ENCODE measurements at places on chromosomes 3 and 15.

DNA sequence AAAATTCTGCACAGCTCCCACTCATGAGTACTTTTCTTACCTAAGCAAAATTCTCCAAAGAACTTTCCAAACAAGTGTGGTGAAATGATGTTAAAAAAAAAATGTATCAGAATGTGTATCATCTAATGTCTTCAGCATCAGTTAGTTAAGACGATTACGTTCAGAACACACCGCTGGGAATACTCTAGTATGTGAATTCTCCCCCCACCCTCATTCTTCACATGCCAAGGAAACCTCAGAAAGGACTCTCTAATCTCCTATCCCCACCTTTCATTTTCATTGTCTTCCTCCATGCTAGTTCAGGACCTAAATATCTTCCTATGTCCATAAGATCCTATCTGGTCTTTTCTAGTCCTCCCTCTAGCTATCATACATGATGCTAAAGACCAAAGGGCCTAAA is 457.4 kb downstream of the SHQ1 start:
- DNase-seq = no peak

- DNase-seq = no peak
These were observed 32.4 kb upstream of the ALDH1L1 start for GRCh38 chr3:126212620-126213378.

DNA sequence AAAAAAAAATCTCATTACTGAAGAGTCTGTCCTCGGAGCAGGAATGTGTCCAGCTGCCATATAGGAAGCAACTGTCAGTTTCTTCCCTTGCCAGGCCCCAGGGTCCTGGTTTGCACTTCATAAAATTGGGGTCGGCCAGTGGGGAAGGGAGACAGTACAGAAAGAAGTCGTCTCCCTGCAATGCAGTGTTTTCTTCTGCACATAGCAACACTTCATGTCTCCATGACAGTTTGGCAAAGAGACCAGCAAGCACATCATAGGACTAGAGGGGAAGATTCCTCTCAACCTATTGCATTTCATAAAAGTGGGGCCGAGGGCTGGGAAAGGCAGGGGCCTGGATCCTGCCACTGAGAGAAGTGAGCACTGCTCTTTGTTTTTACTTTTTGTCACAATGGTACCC is 138.2 kb upstream of the HACD2 start:
- DNase-seq = no peak

DNA sequence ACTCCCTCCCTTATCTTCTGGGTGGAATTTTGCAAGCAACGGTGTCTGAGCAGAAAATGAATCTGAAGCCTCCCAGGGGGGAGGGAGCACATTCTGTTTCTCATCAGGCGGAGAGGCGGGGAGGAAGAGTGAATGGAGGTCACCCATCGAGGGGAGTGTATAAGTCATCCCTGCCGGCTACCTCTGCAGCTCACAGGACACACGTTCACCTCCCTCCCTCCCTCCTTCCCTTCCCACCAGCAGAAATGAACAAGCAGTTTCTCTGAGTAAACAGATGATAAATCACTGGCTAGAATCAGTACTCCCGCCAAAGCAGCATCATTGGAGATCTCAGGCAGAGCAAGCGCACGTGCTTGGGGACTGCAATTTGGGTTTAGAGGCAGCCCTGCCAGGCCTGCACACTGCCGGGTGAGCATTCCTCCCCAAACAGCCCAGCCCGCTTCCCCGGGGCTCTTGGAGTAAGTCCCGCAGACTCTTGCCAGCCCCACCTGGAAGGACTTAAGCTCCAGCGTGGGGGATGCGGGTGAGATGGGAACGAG is 38.3 kb downstream of the CPN2 start:
- no peak for DNase-seq

GRCh38 chr3:8505621-8506020 is 4.0 kb downstream of the LMCD1 start:
- no peak for DNase-seq

- DNase-seq = no peak
These were observed 157.3 kb upstream of the CGNL1 start for GRCh38 chr15:57218826-57219576.

- DNase-seq = no peak
These were observed 2.1 kb downstream of the EPHB1 start for GRCh38 chr3:134797057-134797740.

- DNase-seq = no peak
These were observed 599.3 kb downstream of the FGF12 start for GRCh38 chr3:192128060-192128459.

DNA sequence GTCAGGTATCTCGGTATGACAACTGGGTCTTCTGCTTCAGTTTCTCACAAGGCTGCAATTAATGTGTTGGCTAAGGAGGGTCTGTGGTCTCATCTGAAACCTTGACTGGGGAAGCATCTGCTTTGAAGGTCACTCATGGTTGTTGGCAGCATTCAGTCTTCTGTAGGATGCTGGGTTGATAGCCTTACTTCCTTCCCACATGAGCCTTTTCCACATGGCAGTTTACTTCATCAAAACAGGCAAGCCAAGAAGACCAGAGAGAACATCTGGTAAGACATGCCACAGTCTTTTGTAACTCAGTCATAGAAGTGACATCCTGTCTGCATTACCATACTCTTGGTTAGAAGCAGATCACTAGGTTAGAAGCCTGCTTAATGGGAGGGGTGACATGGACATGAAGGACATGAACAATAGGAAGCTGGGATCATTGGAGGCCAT is 49.5 kb downstream of the CMC1 start:
- no peak for DNase-seq

DNA sequence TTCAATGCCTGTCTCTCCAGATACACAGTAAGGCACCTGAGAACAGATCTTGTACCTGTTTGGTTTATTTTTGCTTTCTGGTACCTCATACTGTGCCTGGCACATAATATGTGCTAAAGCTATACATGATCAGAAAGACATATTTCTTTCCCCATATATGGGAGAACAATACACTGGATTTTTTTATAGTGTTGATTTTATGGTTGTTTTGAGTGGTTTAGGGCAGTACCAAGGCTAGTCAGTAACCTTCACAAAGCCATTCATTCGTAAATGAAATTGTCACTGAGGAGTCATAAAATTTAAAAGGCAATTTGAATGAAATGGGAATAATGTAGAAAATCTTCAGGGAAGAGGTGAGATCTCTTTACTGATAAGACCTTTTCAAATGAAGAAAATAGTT is 810.2 kb downstream of the TUSC7 start:
- no peak for DNase-seq

DNA sequence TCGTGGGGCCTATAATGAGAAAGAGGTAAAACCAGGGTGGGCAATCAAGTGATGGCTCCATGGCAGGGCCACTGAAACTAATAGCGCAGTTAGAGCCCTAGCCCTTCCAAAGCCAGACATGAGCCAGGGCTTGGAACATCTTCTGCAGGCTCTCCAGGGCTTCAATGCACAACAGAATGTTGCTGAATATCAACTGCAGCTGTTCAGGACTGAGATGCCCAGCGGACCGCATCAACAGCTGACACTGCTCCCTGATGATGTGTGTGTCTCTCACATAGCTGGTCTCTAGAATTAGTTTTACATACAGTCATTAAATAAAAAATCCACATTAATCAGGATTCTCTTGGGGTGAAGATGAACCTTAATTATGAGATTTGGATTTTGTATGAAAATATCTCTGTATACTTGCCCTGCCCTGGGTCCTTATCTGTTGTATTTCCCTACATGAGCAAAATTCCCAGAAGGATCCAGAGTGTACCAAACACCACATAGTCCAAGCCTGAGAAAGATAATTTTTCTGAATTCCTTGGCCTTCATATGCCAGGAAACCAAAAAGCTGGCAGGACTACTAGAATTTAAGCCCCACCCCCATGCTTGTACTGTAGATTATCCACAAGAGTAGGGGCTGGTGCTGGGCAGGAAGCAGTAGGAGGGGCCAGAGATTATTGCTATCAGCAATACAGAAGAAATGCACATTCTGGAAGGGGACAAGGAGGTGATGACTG is 7.7 kb upstream of the GOLGB1 start:
- DNase-seq = no peak

DNA sequence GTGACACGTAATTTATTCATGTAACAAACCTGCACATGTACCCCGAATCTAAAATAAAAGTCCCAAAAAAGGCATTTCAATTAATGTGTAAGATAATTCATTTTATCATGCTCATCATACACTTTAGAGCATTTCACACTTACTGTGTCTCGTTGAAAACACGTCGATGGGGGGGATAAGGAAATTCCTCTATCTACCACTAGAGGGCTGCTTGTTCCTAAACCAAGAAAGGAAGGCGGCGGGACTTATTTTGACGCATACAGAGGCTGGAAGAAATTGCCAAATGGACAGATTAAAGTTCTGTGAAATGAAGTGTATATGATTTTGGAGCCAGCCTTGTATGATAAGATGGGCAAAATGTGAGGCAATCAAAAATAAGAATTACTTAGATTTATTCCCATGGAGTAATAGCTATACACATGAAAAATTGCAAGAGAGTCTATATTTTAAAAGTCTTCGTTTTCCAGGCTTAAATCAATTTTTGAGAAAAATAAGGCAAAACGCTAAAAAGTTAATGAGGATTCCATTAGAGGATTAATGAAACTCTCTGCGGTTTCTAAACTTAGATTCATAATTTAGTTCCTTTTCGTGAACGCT is 346.8 kb downstream of the CNTN3 start:
- no peak for DNase-seq

GRCh38 chr3:133113927-133114597 is 75.9 kb downstream of the TMEM108 start:
- DNase-seq = no peak

DNA sequence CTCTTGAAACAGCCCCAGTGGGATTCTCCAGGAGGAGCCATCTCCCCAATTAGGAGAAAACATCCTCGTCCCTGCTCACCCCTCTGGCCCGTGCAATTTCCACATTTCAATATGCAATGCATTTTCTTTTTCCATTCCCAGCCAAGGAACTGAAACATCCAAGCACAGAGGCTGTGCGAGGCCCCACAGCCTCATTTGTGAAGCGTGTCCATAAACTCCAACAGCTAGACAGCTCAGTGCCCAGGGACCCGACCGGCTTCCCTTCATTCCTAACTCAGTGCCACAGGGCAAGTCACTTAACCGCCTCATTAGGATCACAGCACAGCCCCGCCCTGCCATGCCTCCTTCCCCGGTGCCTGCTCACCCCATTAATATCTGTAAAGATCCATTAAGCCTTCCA is 204.2 kb upstream of the IGF1R start:
- no peak for DNase-seq

- no peak for DNase-seq
These were observed 98.2 kb upstream of the AGTR1 start for GRCh38 chr3:148599481-148599880.

- no peak for DNase-seq
These were observed 1.9 kb upstream of the ROPN1 start for GRCh38 chr3:123993818-123994217.

GRCh38 chr3:99953596-99953995 is 135.9 kb downstream of the CMSS1 start:
- no peak for DNase-seq

- DNase-seq = no peak
These were observed 132.3 kb upstream of the ANKRD28 start for GRCh38 chr3:15929944-15930571.

- no peak for DNase-seq
These were observed 277.4 kb downstream of the ROBO1 start for GRCh38 chr3:79490165-79491028.

GRCh38 chr3:187558990-187559389 is 111.2 kb downstream of the SST start:
- DNase-seq = no peak

GRCh38 chr15:49024840-49025239 is 21.4 kb downstream of the SECISBP2L start:
- no peak for DNase-seq

GRCh38 chr3:38348903-38349302 is 2.3 kb downstream of the XYLB start:
- no peak for DNase-seq

DNA sequence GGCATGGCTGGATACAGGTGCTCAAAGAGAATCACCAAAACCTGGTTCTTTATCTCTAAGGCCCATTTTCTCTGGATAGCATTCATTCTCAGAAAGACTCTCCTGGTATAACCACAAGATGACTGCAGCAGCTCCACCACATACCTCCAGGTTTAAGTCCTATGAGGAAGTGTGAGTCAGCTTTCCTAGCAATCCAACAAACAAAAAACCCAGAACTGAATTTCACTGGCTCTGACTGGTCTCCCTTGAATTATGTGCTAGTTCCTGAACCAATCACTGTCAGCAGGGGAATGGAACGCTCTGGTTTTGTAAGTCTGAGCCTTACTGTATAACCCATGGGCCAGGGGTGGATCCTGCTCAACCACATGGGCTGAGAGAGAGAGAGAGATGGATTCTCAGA is 27.2 kb downstream of the MRPL46 start:
- DNase-seq = no peak

DNA sequence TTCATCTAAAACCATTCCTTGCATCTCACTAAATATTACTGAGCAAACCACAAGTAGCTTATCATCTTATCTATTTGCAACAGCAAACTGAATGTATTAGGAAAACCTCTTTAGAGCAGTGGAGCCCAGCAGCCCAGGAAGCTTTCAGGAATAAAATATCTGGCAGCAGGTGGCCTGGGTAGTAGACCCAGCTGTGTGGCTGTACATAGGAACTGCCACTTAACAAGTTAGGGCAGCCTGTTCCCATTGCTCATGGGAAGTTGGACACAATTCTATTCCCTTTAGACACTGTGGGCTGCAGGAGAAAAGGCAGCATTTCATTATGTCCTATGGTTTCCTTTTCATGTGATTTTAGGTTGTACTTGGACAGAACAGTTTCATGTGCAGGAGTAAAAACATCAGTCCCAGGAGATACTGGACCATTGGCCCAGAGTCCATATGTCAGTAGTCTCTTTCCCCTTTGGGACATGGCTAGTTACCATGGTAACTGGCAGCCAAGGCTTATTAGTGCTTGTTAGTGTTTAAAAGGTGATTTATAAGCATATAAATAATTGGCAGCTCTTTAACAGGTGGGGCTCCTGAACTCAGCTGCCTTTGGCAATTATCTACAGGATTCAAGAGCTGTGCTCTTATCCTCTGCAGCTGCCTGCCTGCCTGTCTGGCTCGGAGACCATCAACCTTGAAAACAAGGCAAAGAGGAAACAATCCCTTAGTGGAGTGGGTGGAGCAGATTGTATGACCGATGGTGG is 28.9 kb upstream of the LSAMP start:
- DNase-seq = no peak

GRCh38 chr15:95018888-95019545 is 787.7 kb downstream of the MCTP2 start:
- no peak for DNase-seq

GRCh38 chr3:42562047-42562907 is 19.5 kb downstream of the SEC22C start:
- DNase-seq = no peak

GRCh38 chr15:91200101-91200754 is 100.2 kb downstream of the SV2B start:
- DNase-seq = no peak

- DNase-seq = no peak
These were observed 1.9 kb downstream of the MAP2K1 start for GRCh38 chr15:66388576-66388975.

Measured in central memory CD4-positive, alpha-beta T cell (primary cell).